ENCODE measurements at places on chromosomes 11 and 22. TPM values are rescaled to one million over a fixed set of nuclear protein-coding genes. Genes with fewer than 3 reads are reported as not detected.

The SLC17A6 gene
- total RNA-seq: not detected

The OR52J3 gene
- not detected for total RNA-seq

The TTC28 gene
- total RNA-seq: 1.2 TPM

The CARD16 gene
- 70.3 TPM for total RNA-seq

The CTSF gene
- 2.8 TPM for total RNA-seq

The SCUBE1 gene
- total RNA-seq: 0.40 TPM

The FRMD8 gene
- total RNA-seq: 56.7 TPM

The SMIM35 gene
- 3.2 TPM for total RNA-seq

The PLA2G3 gene
- total RNA-seq: not detected

The EIF1AD gene
- 57.5 TPM for total RNA-seq

The GGTLC2 gene
- total RNA-seq: not detected

GRCh38 chr11:110272919-110273318, 23.5 kb downstream of the RDX start:
- no peak for DNase-seq

DNA sequence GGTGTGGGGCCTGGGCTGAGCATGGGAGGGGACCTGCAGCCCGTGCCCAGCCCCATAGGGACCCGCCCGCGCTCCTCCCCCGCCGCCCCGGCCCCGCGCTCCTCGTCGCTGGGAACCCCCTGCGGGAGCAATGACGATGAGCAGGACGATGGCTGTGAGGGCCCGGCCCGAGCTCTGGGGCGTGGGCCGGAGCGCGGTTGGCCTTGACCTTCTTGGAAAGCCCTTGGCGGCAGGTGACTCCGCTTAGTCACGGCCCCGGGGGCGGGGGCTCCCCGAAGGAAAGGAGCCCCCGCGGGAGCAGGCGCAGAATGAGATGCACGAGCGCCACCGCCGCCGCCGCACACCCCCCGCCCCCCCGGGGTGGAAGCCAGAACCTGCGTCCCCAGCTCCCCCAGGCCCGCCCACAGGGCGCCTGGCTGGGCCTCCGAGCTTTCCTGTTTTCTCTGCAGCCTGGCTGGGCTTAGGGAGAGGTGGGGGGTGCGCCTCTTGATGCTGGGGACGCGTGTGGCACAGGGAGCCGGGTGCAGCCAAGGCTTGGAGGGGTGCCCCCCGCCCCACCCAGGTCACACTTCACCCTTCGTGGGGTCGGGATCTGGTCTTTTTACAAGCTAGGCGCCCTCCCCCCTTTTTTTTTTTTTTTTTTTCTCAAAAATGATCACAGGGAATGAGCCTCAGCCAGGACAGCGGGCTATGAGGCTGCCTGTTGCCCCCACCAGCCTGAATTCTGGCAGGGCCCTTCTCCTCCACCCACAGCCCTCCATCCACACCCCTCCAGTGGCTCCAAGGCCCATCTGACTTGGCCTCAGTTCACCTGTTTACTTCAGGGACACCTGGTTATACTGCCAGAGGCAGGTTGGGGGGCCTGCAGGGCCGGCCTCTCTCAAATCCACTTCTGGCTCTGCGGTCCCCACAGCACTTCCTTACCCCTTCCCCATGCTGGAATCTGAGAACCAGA, 17.9 kb downstream of the CRELD2 start:
- DNase-seq: peak; percentile 95

DNA sequence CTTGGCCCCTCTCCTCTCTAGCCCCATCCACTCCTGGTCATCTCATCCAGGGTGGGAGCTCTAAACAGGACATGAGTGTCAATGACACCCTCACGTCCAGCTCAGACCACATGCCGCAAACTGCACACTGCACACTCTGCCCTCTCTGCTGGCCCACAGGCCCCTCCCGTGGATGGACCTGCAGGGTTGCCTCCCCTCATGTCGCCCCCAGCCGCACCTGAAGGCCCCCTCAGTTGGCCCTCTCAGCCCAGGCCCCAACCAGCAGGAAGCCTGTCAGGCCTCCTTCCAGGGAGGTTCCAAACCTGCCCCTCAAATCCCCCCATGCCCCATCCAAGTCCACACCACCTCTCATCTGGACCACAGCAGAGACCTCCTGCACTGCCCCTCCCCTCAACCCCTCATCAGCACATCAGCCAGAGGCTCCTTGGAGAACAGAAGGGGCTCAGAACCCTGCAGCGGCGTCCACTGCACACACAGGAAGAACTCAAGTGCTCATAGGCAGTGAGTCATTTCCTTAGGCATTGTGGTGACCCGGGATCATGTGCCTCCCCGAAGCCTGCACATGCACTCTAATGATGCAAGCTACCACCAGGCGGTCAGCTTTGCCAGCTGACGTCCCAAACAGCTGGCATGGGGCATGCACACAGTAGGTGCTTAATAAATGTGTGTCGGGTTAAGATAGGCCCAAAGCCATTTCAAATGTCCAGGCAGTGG, 12.9 kb upstream of the CDKN1C start:
- peak; percentile 89 for DNase-seq

DNA sequence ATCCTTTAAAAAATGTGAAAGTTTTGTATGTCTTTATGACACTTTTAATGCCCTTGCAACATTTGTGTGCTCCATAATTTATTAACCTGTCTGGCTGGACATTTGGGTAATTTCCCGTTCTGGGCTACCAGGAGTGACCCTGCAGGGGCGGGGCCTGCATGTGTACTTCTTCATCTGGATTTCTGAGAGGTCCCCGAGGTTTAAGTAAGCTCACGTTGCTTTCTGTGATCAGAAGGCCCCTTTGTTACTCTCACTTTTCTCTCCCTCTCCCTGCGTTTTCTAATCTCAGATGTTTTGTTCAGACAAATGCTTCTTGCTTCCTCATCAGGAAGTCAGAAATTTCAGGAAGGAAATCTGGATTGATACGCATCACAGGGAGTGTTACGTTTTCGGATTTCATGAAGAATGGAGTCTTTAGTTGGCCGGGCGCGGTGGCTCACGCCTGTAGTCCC, 78.9 kb upstream of the CRYBB3 start:
- no peak for DNase-seq

DNA sequence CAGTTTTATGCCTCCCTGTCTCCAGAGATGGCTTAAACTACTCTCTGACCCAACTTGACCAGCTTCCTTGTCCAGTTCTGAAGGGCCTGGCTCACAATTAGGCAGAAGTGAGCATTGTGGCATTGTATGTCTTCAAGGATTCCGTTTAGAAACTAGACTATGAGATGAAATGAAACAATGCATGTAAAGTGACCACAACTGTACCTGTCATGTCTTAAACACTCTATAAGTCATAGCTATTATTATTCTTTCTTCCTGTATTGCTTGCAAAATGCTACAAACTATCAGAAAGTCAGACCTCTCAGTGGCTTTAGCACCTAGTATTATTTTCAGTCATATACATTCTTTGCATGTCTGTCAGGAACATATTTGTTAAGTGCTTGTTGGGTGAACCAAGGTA, 127.9 kb upstream of the MTMR2 start:
- DNase-seq: no peak

- peak; percentile 62 for DNase-seq
Measured at GRCh38 chr11:280706-281485, 2.7 kb downstream of the NLRP6 start.

GRCh38 chr22:32050678-32051515, 7.8 kb downstream of the SLC5A1 start:
- DNase-seq: peak; percentile 87

- no peak for DNase-seq
Measured at GRCh38 chr11:35954205-35954604, 10.3 kb downstream of the LDLRAD3 start.

- no peak for DNase-seq
Measured at GRCh38 chr22:27382947-27383346, 418.6 kb downstream of the MN1 start.

DNA sequence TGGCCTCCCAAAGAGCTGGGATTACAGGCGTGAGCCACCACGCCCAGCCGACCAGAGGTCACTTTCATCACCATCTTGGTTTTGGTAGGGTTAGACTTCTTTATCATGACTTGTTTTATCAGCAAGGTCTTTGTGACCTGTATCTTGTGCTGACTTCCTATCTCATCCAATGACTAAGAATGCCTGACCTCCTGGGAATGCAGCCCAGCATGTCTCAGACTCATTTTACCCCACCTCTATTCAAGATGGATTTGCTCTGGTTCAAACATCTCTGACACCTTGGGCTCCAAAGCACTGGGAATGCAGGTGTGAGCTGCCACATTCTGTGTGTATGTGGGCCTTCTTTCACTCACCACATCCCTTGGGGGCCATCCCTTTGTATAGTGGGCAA, 5.1 kb upstream of the TALDO1 start:
- no peak for DNase-seq

GRCh38 chr11:103202048-103202651, 92.9 kb downstream of the DYNC2H1 start:
- no peak for DNase-seq

- DNase-seq: no peak
Measured at GRCh38 chr22:19103880-19104821, 18.1 kb downstream of the DGCR2 start.

DNA sequence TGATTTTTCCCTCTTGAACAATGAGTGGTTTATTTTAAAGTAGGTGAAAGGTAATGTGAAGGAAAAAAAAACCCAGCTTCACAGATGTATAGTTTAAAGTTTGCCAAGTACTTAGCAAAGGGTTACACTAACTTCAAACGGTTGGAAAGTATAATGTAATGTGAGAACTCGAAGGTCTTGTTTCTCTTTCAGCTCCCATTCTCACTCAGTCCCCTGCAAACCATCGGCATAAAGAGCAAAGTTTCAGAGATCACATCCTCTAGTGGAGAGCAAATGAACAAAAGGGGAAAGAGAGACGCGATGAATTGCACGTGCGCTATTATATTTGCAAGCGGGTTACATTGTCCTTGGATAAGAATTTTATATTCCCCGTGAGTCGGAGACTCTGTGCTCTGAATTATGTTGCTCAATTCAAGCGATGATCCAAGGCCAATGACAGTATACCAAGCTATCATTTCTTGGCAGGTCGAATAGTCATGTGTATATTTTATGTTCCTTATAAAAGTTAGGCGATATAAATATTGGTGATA, 37.6 kb upstream of the BIRC3 start:
- no peak for DNase-seq

GRCh38 chr11:115425816-115426215, 78.4 kb downstream of the CADM1 start:
- DNase-seq: no peak

- DNase-seq: no peak
Measured at GRCh38 chr22:32396746-32397145, 15.3 kb downstream of the RTCB start.
